ENCODE measurements at places on chromosomes 2 and 18.

- DNase-seq, result no peak
Measured at GRCh38 chr2:216003876-216004696, 9.3 kb downstream of the MREG start.

DNA sequence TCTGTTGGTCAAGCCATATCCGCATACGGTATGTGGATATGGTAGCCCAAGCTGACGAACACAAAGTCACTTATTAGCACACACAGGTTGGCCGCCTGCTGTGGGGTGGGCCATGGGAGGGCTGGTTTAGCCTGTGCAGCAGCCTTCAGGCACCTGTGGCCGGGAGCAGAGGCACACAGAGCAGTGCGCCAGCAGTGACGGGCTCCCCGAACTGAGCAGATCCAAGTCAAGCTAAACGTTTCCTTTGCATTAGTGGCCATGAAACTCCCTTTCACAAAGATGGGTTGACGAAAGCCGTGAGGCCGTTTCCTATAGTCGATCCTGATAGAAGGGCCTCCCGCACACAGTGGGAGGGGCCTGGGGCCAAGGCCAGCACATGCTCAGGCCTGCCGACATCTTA lies 72.1 kb downstream of the TSHZ1 start:
- no peak for DNase-seq

DNA sequence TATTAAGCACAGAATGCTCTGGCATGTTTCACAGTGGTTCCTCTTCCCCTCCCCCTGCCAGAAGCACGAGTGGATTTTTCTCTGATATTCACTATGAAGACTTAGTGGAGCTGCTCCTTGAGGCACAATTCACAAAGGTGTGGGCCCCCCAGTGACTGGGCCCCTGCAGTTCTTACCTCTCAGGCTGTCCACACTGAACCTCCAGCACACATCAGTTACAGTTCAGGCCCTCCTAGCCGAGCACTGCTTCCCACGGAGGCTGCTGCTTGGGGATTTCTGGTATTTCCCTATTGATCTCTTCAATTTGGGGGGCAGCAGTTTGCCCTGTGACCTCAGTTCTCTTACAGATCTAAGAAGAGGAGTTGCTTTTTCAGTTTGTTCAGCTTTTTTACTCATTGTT lies 236.1 kb downstream of the SH3RF3 start:
- DNase-seq, result no peak

GRCh38 chr2:12637754-12638153 lies 79.0 kb upstream of the TRIB2 start:
- DNase-seq, result no peak

- DNase-seq, result no peak
Measured at GRCh38 chr18:48348739-48349138, 60.4 kb downstream of the ZBTB7C start.

DNA sequence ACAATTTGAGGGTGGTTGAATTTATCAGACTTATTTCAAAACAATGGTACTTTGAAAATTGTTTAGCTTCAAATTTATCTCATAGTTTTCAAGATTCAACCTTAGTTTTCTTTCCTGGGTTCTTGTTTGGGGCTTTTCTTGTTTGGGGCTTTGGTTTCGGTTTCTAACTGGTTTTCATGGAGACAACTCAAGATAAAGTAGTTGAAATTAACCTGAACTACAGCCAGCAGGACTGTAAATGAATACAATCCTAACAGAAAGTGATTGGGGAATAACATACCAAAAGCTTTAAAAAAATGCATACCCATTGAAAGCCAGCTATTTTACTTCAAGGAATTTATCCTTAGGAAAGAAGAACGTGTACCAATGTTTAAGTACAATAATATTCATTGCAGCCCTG lies 133.5 kb upstream of the SLC14A2 start:
- no peak for DNase-seq

DNA sequence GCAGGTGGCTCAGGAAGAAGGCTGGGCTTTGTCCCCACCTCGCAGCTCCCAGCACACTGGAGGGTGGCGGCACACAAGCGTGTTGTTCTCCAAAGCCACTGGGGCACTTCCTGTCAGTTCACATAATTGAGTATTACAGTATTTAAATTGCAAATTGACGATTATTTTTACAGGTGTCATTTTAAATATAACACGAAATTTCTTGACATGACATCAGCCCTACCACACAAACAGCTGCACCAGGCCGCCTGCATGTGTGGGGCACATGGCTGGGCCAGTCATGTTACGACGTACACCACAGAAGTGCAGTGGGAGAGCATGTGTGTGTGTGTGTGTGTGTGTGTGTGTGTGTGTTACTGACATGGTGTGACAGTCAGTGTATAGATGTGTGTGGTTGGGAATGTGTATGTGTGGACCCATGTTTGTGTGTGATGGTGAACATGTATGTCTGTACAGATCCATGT lies 155.6 kb downstream of the TTC32 start:
- no peak for DNase-seq

- DNase-seq, result no peak
Measured at GRCh38 chr18:42080340-42080739, 125.3 kb downstream of the PIK3C3 start.

DNA sequence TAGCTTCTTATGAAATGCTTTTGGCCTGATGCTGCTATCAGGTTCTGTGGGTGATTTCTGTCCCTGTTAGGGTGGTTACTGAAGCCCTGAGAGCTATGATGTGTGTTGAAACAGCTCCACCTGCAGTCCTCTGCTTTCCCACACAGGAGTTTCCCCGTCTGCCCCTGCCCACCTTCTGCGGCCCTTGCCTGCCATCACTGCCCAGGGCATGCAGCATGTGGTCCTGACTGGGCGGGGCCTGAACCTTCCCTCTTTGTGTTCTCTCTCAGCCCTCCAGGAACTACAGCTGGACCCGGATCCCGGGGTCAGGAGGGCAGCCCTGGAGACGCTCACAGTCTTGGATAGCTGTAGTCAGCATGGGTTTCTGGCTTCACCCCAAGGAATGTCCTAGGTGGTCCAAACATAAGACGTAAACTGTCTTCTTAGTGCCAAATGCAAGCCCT lies 21.4 kb downstream of the HJURP start:
- no peak for DNase-seq

GRCh38 chr18:57837917-57838548 lies 34.9 kb upstream of the ATP8B1 start:
- DNase-seq, result no peak

DNA sequence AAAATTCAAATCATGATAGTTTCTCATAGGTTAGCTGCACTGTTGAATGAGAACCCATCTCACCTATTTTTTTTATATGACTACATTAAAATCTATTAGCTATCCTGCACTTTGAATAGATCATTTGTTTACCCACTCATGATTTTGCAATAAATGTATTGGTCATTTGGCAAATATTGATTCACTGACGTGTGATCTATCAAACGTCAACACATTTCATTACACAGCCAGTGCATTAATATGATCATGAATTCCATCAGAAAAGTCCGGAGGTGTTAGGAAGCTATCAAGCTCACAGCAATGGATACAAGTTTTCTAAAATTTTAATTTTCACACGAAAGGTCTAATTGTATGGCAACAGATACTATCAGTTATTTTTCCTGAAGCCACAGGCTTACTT lies 128.2 kb upstream of the ID2 start:
- no peak for DNase-seq

GRCh38 chr18:76374330-76375281 lies 120.4 kb downstream of the ZNF516 start:
- DNase-seq, result no peak

- no peak for DNase-seq
Measured at GRCh38 chr18:42094875-42095274, 139.8 kb downstream of the PIK3C3 start.

GRCh38 chr2:162840598-162841246 lies 2.2 kb upstream of the KCNH7 start:
- no peak for DNase-seq

GRCh38 chr2:173150963-173151362 lies 75.3 kb downstream of the MAP3K20 start:
- DNase-seq, result no peak

DNA sequence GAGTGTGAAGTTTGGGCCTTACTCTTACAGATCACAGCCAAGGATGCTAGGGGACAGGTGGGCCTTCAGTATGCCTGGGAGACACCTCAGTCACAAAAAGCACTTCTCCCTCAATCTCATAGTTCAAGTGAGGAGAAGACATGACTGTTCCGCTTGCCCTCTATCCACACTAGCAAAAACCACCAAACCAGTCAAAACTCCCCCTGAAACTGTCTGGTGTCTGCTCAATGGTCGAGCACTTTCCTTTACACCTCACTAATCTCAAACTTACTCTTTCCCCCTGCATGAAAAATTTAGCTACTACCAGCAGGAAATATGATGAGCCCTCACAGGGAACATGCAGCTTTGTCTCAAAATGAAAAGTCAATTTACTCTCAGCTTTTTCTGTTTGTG lies 232.2 kb downstream of the TRIB2 start:
- DNase-seq, result no peak

- DNase-seq, result no peak
Measured at GRCh38 chr2:45700407-45701013, 49.0 kb downstream of the PRKCE start.

DNA sequence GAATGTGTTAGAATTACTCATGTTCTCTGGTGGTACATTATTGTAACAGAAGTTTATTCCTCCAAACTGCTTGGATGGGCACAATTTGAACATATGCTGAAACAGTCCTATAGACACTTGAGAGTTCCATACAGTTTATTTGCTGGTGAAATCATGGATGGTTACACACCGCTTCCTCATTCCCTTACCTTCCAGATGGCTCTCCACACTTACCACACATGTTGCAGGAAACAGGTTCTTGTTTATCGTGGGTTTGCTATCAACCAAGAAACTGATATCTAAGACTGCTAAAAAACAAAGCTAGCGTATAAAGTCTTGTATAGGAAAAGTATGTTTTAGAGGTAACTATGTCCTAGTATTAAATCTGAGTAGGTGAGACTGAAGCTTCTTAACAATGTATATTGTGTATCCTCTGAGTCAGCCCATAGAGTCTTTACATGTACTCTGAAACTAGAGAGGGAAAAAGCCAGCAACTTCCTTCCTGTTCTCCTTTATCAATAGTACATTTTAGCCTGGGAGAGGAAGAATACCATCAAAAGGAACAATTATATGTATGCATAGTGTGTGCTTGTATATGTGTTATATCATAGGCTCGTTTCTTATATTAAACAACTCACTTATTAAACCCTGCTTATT lies 313.1 kb downstream of the PLCL1 start:
- no peak for DNase-seq

- no peak for DNase-seq
Measured at GRCh38 chr2:230356084-230356483, 29.1 kb downstream of the SP140L start.

DNA sequence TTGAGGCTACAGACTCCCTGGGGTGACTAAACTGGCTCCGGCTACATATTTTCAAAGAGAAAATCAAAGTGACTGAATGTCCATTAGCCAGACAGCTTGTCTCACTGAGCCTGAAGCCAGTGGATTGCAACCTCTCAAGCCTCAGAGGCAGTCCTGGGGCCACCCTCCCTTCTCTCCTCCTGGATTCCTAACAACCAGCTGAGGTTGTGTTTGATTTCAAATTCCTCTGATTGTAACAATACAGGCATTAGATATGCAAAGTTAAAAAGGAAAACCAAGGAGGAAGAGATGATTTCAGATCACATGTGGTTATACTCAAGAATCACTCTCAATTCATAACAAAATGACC lies 101.0 kb upstream of the LMAN1 start:
- no peak for DNase-seq

- DNase-seq, result no peak
Measured at GRCh38 chr18:21996351-21996826, 173.0 kb upstream of the GATA6 start.

DNA sequence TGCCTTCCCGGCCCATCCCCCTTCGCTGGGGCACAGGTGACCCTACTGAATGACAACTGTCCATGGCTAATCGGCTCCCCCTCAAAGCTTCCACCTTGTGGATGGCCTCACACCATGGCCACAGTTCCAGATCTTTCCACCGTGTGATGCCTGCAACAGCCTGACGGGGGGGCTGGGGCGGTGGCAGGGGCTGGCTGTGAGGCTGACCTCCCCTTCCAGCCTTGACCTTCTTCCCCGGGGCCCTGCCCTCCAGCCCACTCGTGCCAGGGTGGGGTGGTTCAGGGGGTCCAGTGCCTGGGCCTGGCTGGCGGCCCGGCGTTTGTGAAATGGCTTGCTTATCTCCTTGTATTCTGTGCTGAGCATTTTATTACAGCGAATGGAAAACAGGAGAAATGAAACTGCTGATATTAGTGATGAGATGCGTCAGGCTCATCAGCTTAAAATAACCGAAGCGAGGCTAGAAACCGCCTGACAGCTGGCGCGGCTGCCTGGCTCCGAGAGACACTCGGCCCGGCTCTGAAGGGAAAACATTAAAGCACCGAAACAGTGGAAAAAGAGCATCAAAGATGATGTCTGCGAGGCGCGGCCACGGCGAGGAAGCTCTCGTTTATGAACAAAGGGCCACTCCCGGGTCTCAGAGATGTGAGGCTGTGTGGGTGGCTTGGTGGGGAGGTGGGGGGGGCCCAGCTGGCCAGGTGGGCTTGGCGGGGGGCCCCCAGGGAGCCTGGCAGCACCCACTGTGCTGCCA lies 916 bp upstream of the PDCD1 start:
- peak; percentile 24 for DNase-seq

- no peak for DNase-seq
Measured at GRCh38 chr2:160694631-160695030, 201.0 kb upstream of the RBMS1 start.

DNA sequence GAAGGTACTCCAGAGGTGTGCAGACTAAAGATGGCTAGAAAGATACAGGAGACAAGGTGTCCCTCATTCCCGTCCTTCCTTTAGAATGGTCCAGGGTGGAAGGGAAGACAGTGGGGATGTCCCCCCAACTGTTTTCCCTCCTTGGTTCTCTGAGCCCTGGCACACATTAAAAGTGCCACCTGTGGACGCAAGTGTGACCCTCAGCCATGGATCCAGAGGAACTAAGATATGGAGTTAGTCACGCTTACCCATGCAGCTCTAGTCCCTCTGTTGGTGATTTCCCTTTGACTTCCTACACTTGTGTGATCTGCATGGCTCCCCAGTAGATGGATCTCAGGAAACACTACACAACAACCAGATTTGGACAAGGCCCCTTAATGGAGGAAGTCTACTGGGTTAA lies 113.1 kb upstream of the SRD5A2 start:
- no peak for DNase-seq

GRCh38 chr2:101152272-101153076 lies 1.3 kb upstream of the TBC1D8 start:
- DNase-seq, result no peak

DNA sequence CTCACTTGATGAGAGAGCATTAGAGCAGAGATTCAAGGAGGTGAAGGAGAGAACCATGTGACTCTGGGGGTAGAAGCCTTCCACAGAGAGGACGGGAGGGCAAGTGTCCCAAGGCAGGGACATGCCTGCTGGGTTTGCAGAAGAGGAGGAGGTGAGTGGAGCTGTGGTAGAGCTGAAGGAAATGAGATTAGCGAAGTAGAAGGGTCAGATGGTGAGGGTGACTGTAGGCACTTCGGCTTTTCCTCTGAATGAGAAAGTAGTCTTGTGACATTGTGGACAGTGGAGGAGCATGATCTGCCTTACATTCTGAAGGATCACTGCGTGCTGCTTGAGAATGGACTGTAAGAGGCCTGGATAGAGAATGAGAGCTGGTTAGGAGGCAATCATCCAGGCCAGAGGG lies 126.0 kb downstream of the NXPH2 start:
- no peak for DNase-seq

GRCh38 chr2:16767789-16768476 lies 102.3 kb upstream of the CYRIA start:
- no peak for DNase-seq

GRCh38 chr2:169771021-169771420 lies 27.6 kb upstream of the SSB start:
- DNase-seq, result no peak

GRCh38 chr2:52288596-52288995 lies 1256.7 kb upstream of the NRXN1 start:
- DNase-seq, result no peak

- DNase-seq, result no peak
Measured at GRCh38 chr18:23617412-23618014, 31.2 kb upstream of the NPC1 start.
